ENCODE measurements at places on chromosomes 11 and 22.

GRCh38 chr11:96238563-96239135 lies 104.3 kb downstream of the MAML2 start:
- DNase-seq, result no peak

GRCh38 chr11:7600205-7600775 lies 73.0 kb downstream of the CYB5R2 start:
- peak; percentile 45 for DNase-seq

GRCh38 chr11:569158-569885 lies 6.9 kb upstream of the PHRF1 start:
- DNase-seq, result no peak

- DNase-seq, result peak; percentile 79
Measured at GRCh38 chr22:45638834-45639746, 32.5 kb upstream of the ATXN10 start.

DNA sequence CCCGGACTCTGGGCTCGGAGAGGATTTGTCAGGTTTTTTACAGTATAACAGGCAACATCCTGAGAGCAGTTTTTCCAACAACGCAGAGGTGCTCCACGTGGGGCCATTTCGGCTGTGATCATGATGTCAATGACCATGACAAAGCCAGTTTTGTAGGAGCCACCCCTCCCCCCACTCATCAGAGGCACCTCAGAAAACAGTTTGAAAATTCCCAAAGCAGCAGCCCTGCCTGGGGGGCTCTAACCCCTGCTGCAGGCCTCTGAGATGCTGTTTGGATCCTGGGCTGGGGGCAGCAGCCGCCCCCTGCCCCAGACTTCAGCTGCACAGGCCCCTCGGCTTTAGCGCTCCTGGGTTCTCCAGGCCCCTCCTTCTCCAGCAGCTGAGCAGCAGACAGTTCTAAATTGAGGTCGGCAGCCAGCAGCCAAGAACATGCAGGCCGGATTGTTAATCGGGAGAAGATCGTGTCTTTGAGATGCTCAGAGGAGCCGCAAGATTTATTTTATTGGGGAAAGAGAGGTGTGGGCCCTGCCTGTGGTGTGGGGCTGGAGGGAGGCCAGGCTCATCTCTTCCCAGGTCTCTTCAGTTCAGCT lies 19.4 kb downstream of the NFAM1 start:
- DNase-seq, result no peak

DNA sequence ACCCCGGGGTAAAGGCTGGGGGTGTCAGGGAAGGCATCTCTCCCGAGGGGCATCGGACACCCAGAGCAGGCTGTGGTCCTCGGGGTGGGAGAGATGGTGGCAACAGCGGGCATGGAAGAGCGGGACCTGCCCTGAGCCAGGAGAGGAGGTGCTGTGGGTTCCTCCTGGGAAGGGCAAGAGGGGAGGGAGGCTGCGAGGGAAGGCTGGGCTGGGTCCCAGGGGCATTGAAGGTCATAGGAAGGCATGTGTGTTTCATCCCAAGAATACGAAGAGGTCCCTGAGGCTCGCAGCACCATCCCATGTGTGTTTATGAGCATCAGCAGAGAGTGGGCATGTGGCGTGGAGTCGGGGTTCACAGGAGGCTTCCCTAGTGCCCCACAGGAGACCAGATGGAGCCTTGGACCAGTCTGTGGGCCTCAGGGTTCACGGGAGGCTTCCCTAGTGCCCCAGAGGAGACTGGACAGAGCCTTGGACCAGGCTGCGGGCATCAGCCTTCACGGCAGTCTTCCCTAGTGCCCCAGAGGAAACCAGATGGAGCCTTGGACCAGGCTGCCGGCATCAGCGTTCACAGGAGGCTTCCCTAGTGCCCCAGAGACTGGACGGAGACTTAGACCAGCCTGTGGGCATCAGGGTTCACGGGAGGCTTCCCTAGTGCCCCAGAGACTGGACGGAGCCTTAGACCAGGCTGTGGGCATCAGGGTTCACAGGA lies 420.6 kb downstream of the BRD1 start:
- no peak for DNase-seq

GRCh38 chr11:66218846-66219620 lies 49.4 kb upstream of the RAB1B start:
- DNase-seq, result no peak

DNA sequence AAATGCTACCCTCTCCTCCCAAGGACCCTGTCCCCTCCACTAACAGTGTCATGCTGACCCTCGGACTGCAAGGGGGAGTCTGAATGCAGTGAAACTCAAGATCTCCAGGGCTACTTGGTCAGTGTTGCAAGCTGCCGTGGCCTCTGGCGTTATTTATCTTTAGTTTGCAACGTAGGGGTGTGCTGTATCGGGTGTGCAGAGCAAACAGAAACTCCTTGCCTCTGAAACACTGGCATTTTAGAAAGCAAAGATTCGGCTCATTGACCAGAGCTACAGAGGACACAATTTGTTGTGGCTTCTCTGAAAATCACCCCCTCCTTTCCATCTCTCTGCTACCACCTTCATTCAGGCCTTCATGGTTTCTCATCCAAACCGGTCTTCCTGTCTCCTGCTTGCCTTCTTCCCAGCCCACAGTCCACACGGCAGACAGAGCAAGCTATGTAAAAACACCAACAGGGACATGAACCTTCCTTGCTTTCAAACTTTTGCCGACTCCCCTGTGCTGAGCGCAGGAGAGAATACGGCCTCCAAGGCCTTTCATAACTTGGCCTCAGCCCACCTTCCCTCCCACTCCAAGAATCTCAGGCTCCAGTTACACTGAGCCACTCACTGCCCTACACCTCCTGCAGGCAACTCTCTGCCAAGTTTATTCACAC lies 14.9 kb downstream of the FZD4 start:
- no peak for DNase-seq

DNA sequence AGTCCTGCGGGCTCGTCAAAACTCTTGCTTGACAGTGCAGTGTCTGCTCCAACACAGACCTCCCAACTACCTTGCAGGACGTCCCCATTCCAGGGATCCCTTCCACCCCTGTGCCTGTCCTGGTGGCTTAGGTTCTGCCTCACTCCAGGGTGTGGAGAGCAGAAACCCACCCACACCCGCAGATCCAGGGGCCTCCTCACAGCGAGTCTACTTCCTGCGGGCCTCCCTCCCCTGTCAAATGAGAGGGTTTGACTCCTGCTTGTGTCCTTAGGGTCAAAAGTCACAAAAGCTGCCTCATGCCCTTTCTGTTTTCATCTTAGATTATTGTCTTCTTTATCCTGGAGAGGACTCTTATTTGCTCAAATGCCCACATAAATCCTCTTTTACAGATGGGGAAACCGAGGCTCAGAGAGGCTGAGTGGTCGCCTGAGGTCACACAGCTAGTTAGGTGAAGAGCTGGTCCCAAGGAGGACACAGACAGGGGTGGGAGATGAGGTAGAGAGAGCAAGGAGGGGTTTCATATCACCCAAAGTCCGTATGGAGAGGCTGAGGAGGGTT lies 81.1 kb upstream of the KCNQ1OT1 start:
- no peak for DNase-seq

GRCh38 chr11:106012744-106013143 lies 9.3 kb downstream of the MSANTD4 start:
- no peak for DNase-seq

GRCh38 chr22:35424761-35425160 lies 24.8 kb downstream of the MCM5 start:
- DNase-seq, result no peak

GRCh38 chr11:68383976-68384501 lies 71.6 kb downstream of the LRP5 start:
- peak; percentile 61 for DNase-seq

DNA sequence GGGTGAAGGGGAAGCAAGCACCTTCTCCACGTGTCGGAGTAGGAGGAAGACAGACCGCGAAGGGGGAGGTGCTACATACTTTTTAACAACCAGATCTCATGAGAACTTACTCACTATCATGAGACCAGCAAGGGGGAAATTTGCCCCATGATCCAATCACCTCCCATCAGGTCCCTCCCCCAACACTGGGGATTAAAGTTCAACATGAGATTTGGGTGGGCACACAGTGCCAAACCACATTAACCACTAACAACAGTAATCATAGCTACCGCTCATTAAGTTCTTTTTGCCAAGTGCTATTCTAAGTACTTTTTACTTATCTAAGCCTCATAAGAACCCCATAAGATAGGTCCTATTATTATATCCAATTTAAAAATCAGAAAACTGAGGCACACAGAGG lies 450.5 kb upstream of the DDI1 start:
- DNase-seq, result no peak

Data from mucosa of gallbladder (tissue), 1 donor.